ENCODE measurements at places on chromosomes 12 and 14. TPM values are rescaled to one million over a fixed set of nuclear protein-coding genes. Genes with fewer than 3 reads are reported as not detected.
A peak's percentile ranks its signal among the peaks of the same experiment; 100 is the strongest.

The MMP19 gene
- total RNA-seq = 2.7 TPM

The TMEM253 gene
- 0.31 TPM for total RNA-seq

The CCDC198 gene
- total RNA-seq = not detected

The NKX2-1 gene
- not detected for total RNA-seq

The SLC7A8 gene
- total RNA-seq = 4.2 TPM

The PIWIL1 gene
- total RNA-seq = 0.13 TPM

The GARIN6 gene
- not detected for total RNA-seq

The RFX4 gene
- total RNA-seq = 0.09 TPM

The OR11H6 gene
- not detected for total RNA-seq

DNA sequence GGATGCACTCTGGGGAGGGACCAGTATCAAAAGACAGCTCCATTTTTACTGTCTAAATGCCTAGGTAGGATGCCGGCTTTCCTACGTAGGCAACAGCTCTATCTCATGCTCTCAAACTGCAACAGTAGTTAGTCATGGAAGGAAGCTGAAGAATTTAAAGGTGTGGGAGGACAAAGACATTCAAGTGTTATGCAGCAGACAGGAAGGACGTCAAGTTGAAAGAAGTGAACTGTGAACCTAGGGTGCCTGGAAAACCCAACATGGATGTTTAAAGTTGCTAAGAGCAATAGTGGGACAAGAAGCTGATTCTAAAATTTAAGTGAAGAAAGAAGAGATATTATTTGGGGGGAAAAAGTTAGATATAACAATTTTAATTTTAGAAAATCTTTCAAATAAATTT lies 5.9 kb downstream of the SEC23A start:
- no peaks in the 10 kb centered on the region for H3K27me3 ChIP-seq
- peaks cover 8% of the 10 kb centered on the region for H3K36me3 ChIP-seq
- DNase-seq = no peak
- no peak overlapping the region for H3K4me3 ChIP-seq
- H3K4me1 ChIP-seq = no peaks in the 10 kb centered on the region

DNA sequence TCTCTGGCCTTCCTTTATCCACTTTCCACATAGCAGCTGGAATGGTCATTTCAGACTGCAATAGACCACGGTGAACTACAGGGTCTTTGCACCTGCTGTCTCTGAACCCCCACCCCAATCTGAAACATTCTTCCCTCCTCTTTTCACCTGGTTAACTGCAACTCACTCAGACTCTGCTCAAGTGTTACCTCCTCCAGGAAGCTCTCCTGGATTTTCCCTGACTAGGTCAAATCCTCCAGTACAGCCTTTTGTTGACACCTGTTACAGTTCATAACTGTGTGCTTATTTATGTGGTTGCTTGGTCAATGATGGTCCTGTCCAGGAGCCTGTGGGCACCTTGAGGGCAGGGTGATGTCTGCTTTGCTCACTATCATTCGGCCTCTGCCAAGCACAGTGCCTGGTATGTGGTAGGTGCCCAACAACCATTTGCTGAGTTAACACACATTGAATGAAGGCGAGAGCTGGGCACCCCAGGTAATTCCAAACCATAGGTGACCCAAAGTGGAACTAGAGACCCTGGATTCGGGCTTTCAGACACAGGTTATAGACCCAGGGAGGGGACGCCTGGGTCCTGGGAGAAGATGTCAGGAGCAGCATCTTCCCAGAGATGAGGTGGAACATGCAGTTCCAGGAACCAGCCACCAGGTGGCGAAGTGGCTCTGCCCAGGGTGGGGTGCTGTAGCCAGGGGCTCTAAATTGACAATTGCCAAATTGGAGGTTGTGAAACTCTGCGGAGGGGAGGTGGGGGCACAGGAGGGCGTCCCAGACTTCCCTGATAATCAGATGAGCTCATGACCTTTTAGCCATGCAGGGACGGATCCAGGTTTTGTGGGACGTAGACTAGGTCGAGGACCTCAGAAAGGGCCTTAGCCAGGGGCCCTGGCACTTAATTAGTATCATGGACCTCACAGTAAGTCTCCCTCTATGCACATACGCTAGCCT lies 28.1 kb downstream of the TRPV4 start:
- H3K36me3 ChIP-seq = no peaks in the 10 kb centered on the region
- H3K27me3 ChIP-seq = no peaks in the 10 kb centered on the region
- DNase-seq = peak; percentile 60
- H3K4me3 ChIP-seq = no peak overlapping the region

DNA sequence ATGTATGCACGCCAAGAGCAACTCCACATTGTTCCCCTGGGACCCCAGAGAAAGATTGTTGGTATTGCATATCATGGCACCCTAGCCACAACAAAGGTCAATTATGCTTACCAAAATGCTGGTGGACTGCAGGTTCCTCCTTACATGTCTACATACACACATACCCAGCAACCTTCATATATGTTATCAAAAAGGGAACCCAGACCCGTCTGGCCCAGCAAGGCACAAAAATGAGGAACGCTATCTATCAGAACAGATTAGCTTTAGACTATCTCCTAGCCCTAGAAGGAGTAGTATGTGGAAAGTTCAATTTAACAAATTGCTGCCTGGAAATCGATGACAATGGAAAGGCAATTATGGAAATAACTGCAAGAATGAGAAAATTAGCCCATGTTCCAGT lies 61.5 kb downstream of the DHRS2 start:
- no peak overlapping the region for H3K27ac ChIP-seq
- H3K36me3 ChIP-seq = no peaks in the 10 kb centered on the region
- no peaks in the 10 kb centered on the region for H3K27me3 ChIP-seq
- H3K4me3 ChIP-seq = no peak overlapping the region
- no peak for DNase-seq

DNA sequence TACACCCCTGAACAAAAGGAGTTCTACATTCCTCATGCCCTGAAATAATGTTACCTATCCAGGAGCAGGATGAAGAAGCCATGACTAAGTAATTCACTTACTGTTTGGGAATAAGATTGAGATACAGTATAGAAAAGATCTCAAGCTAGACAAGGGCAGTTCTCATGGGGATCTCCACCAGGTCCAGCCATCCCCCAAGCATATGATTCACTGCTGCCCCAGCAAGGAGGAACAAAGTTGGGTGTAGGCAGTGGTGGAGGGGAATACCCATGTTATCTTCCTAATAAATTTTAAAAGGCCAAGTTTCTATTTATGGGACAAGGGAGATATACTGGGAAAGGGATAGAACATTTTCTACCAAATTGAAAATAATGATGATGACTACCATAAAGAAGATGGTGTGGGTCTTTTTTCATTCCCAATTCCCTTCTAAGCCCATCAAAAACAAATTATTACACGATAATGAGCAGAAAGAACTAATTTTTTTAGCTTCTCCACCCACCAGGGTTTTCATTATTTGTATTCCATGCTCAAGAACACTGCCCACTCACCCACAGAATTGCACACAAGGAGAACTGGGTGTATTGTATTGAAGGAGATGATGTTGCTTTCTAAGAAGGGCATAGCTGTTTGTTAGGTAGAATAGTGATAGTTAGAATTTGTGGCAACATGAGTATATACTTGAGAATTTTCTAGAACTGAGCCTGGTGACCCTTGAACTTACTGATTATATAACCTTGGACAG lies 204.6 kb downstream of the BTG1 start:
- no peak overlapping the region for H3K4me3 ChIP-seq
- no peaks in the 10 kb centered on the region for H3K4me1 ChIP-seq
- DNase-seq = no peak
- H3K36me3 ChIP-seq = no peaks in the 10 kb centered on the region
- no peak overlapping the region for H3K27ac ChIP-seq
- no peaks in the 10 kb centered on the region for H3K27me3 ChIP-seq

DNA sequence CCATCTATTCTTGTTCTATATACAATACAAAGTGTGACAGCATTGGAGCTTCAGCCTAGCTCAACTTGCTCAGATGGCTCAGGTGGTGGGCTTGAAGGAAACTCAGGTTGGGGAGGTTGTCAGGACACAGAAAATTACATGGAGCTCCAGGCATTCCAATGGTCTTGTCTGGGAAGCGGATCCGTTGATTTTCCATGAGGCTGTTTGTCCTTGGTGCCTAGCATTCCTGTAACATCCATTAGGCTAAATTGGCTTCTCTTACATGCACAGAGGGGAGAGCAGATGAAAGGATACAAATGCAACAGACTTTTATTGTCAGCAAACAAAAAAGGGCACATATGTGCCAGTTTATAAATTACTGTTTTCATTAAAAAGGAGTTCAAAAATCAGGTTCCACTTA lies 75.5 kb upstream of the OTX2 start:
- no peak for DNase-seq
- H3K4me1 ChIP-seq = no peaks in the 10 kb centered on the region
- H3K27me3 ChIP-seq = no peaks in the 10 kb centered on the region

DNA sequence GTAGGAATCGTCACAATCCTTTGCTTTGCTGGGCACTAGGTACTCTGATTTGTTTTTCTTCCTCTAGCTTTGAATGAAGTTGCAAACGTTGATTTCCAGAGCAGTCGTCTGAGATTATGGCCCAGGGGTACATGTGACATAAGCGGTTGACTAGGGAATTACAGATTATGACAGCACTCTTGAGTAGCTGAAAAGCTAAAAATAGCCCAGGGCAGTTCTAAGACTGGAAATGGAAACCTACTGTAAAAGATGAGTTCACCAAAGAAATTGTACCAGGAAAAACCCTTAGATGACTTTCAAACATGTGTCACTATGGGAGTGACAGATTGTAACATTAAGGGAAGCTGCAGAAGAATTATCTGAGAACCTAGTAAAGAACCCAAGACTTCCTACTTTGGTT lies 108.5 kb downstream of the ANO6 start:
- H3K4me3 ChIP-seq = no peak overlapping the region
- DNase-seq = peak; percentile 21
- no peak overlapping the region for H3K27ac ChIP-seq
- no peaks in the 10 kb centered on the region for H3K4me1 ChIP-seq
- H3K36me3 ChIP-seq = no peaks in the 10 kb centered on the region
- H3K27me3 ChIP-seq = no peaks in the 10 kb centered on the region

GRCh38 chr12:79841878-79842265 lies 93.0 kb downstream of the PPP1R12A start:
- no peak overlapping the region for H3K4me3 ChIP-seq
- no peak for DNase-seq
- no peaks in the 10 kb centered on the region for H3K27me3 ChIP-seq
- no peaks in the 10 kb centered on the region for H3K4me1 ChIP-seq

- H3K4me3 ChIP-seq = no peak overlapping the region
- peaks cover 23% of the 10 kb centered on the region for H3K4me1 ChIP-seq
- no peaks in the 10 kb centered on the region for H3K36me3 ChIP-seq
- H3K27me3 ChIP-seq = peaks cover 5% of the 10 kb centered on the region
- no peak for DNase-seq
- no peak overlapping the region for H3K27ac ChIP-seq
Measured at GRCh38 chr12:124617615-124618014, 50.2 kb upstream of the NCOR2 start.

- DNase-seq = no peak
- peaks cover 12% of the 10 kb centered on the region for H3K4me1 ChIP-seq
- no peaks in the 10 kb centered on the region for H3K27me3 ChIP-seq
- H3K27ac ChIP-seq = no peak overlapping the region
Measured at GRCh38 chr14:92937051-92937937, 14.3 kb downstream of the CHGA start.

DNA sequence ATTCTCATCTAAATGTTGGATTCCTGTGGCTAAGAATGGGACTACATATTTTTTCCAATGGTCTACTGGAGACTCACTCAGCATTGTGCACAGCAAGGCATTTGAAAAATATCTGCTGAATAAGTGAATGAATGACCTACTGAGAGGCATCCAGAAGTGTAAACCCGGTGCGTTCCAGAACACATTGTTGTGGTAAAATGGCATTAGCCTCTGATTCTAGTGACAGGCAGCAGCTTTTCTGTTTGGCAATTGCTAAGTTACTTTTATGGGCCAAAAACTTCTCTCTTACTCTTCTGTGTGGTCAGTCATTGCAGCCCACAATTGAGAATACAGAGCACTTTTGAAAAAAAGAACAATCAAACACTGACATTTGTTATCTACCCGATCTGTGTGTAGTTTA lies 36.5 kb downstream of the WIF1 start:
- H3K27ac ChIP-seq = no peak overlapping the region
- no peak for DNase-seq
- H3K27me3 ChIP-seq = no peaks in the 10 kb centered on the region

GRCh38 chr12:121102307-121102706 lies 30.4 kb upstream of the P2RX7 start:
- H3K27me3 ChIP-seq = no peaks in the 10 kb centered on the region
- H3K4me3 ChIP-seq = no peak overlapping the region
- no peaks in the 10 kb centered on the region for H3K36me3 ChIP-seq
- H3K27ac ChIP-seq = no peak overlapping the region

GRCh38 chr12:109934026-109934425 lies 34.0 kb downstream of the TCHP start:
- H3K27me3 ChIP-seq = no peaks in the 10 kb centered on the region
- DNase-seq = no peak
- no peak overlapping the region for H3K4me3 ChIP-seq
- no peak overlapping the region for H3K27ac ChIP-seq
- peaks cover 5% of the 10 kb centered on the region for H3K4me1 ChIP-seq

GRCh38 chr12:11711651-11712327 lies 62.3 kb downstream of the ETV6 start:
- DNase-seq = peak; percentile 38
- peaks cover 8% of the 10 kb centered on the region for H3K4me1 ChIP-seq
- no peaks in the 10 kb centered on the region for H3K36me3 ChIP-seq

DNA sequence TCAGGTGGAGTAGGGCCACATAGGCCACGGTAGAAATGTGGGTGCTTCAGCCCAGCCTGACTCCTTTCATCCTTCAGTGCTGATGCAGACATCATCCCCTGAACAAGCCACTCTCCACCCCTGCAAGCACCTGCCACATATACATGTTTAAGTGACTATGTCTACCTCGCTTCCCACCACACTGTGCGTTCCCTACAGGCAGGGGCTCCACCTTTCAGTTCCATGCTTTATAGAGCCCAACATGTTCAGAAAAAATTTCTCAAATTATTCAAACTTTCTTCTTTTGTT lies 11.6 kb downstream of the SLC7A7 start:
- H3K4me3 ChIP-seq = no peak overlapping the region
- H3K4me1 ChIP-seq = no peaks in the 10 kb centered on the region
- no peak overlapping the region for H3K27ac ChIP-seq
- no peak for DNase-seq
- no peaks in the 10 kb centered on the region for H3K27me3 ChIP-seq

- no peaks in the 10 kb centered on the region for H3K4me1 ChIP-seq
- DNase-seq = no peak
- no peaks in the 10 kb centered on the region for H3K27me3 ChIP-seq
- no peak overlapping the region for H3K4me3 ChIP-seq
- H3K36me3 ChIP-seq = no peaks in the 10 kb centered on the region
- no peak overlapping the region for H3K27ac ChIP-seq
Measured at GRCh38 chr14:40599725-40600124, 1007.0 kb upstream of the LRFN5 start.

DNA sequence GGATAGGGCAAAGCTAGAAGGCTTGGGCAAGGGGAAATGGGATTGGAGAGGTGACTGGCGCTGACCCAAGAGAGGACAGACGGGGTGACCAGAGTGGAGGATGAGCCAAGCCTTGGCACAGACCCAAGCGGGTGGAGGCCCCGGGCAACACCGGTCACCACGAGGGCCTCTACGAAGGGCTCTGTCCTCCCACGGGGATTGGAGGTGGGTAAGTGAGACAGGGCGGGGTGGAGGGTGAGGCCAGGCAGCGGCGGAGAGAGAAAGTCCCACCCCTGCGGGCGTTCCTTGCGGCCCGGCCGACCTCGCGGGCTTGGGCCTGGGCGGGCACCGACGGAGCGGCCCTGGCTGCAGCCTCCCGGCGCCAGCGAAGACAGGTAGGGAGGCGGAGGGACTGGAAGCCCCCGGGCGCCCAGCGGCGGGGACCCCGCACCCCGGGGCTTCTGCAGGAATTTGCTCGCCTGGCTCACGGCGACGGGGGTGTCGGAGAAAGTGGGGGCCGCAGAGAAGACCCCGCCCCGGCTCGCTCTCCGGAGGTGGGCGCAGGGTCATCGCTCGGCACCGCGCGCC lies at the start of gene PAPLN:
Gene PAPLN, plus strand, starts transcription at position 288 of the 567 bp plus-strand sequence. CDS start 2,273 bp downstream, outside the sequence.
- no peaks in the 10 kb centered on the region for H3K36me3 ChIP-seq
- H3K4me3 ChIP-seq = peak within 1 kb of the TSS; percentile 32
- H3K4me1 ChIP-seq = peaks cover 36% of the 10 kb centered on the region
- no peak within 1 kb of the TSS for H3K27ac ChIP-seq
- peaks cover 84% of the 10 kb centered on the region for H3K27me3 ChIP-seq

Measured in muscle of leg (tissue), 16 donors.